Hippocampal formation (tissue), 2 donors: ENCODE measurements at places on chromosomes 2 and 18.
A peak's percentile ranks its signal among the peaks of the same experiment; 100 is the strongest.

- peak; percentile 23 for DNase-seq
Measured at GRCh38 chr18:11146238-11146946, 3.0 kb downstream of the PIEZO2 start.

DNA sequence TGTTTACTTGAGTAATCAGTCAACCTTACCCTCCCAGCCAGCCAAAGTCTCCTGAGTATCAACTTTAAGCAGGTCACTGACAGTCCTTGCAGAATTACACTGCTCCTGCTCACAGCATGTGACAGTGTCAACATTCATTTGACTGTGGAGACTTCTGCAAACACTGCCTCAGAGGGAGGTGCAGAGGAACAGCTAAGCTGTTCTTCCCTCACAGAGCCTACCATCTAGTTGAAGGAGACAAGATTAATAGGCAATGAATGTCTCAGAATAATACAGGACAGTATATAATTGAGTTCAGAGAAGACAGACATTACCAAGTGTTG is 11.9 kb downstream of the SLC14A2 start:
- no peak for DNase-seq

- DNase-seq, result no peak
Measured at GRCh38 chr18:44181951-44182747, 498.5 kb upstream of the SETBP1 start.

GRCh38 chr18:31686986-31687928 is 2.9 kb upstream of the B4GALT6 start:
- no peak for DNase-seq

GRCh38 chr2:232457121-232458011 is 1.4 kb downstream of the ALPI start:
- no peak for DNase-seq

GRCh38 chr18:52287151-52287550 is 52.8 kb upstream of the DCC start:
- no peak for DNase-seq

- DNase-seq, result no peak
Measured at GRCh38 chr2:106995556-106995955, 109.6 kb upstream of the ST6GAL2 start.

DNA sequence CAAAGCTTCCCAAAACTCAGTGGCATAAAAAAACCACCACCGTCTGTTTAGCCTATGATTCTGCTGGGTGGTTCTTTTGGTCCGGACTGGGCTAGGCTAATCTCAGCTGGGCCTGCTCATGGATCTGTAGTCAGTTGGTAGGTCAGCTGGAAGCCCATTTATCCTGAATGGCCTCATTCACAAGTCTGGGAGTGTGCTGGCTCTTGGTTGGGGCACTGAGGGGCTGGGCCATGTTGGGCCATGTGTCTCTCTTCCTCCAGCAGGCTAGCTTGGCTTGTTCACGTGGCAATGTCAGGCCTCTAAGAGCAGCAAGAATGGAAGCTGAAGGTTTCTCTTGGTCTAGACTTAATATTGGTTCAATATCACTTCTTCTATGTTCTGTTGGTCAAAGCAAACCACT is 95.7 kb upstream of the HS6ST1 start:
- DNase-seq, result no peak

GRCh38 chr18:59917422-59917821 is 17.6 kb downstream of the PMAIP1 start:
- DNase-seq, result no peak

DNA sequence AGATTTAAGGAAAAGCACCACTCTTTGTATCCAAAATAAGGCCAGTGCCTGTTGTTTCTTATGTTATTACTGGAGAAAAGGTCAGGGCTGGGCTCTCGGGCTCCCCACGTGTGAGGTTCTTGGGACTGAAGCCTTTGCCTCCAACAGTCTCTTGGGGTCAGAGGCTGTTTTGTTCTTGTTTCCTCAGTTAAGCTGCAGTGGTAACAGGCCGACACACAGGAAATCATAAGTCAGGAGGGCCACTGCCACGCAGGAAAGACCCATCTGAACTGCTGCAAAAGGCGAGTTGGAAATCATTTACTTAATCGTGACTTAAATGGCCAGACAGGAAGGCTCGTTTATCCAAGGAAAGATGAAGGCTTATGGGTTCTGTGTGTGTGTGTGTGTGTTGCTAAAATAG is 30.3 kb upstream of the IL37 start:
- no peak for DNase-seq

GRCh38 chr2:12841021-12841420 is 124.3 kb downstream of the TRIB2 start:
- DNase-seq, result no peak
